ENCODE measurements at places on chromosomes 7 and 10. TPM values are rescaled to one million over a fixed set of nuclear protein-coding genes. Genes with fewer than 3 reads are reported as not detected.

Gene ZNF365
- 27.2 TPM for total RNA-seq

Gene PPP1R3C
- 48.2 TPM for total RNA-seq

Gene IFIT1
- 35.3 TPM for total RNA-seq

Gene TWIST1
- 19.9 TPM for total RNA-seq

Gene AKR1C4
- not detected for total RNA-seq

Gene PRSS37
- not detected for total RNA-seq

Data from spinal cord (tissue), 10 donors.